ENCODE measurements at places on chromosomes 3 and 15. TPM values are rescaled to one million over a fixed set of nuclear protein-coding genes. Genes with fewer than 3 reads are reported as not detected.

DNA sequence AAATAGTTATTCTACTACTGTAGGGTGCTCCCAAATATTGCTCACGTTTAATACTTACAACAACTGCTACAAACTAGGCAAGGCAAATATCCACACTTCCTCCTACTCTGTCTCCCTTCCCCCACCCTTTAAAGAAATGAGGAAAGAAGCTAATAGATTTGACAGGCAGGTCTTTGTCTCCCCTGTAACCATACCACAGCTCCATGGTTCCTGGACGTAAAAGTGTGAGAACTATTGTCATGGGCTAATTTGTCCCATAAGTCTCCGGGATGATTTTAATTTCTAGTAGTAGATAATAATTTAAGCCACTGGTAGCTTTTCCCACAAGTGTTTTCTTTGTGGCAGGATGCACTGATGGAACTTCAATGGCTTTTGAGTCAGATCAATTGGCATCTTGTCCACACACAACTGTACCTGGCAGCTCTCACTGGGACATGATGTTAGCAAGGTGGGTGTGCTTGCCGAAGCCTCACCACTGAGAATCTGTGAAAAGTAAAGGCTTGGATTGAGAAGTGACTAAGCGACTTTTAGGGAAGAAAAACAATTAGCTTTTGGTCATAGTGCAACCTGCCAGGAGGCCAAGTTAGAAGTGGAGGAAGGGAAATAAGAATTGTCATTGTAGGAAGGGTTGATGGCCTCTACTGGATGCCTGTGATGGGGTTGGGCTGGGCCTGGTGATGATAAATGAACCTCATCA lies 1.4 kb upstream of the CPOX start:
- H3K4me3 ChIP-seq: no peak overlapping the region
- H3K36me3 ChIP-seq: peaks cover 10% of the 10 kb centered on the region
- DNase-seq: no peak
- H3K27ac ChIP-seq: no peak overlapping the region
- H3K27me3 ChIP-seq: no peaks in the 10 kb centered on the region
- peaks cover 4% of the 10 kb centered on the region for H3K4me1 ChIP-seq

- H3K4me3 ChIP-seq: no peak overlapping the region
- no peaks in the 10 kb centered on the region for H3K27me3 ChIP-seq
- no peak for DNase-seq
- no peaks in the 10 kb centered on the region for H3K4me1 ChIP-seq
These were observed 160.7 kb upstream of the COL8A1 start for GRCh38 chr3:99477650-99478049.

EPHB3 gene
- total RNA-seq: 2.9 TPM

GRCh38 chr15:89472785-89473256 lies 23.6 kb downstream of the RHCG start:
- no peak overlapping the region for H3K4me3 ChIP-seq
- peak; percentile 42 for DNase-seq
- H3K36me3 ChIP-seq: no peaks in the 10 kb centered on the region
- no peaks in the 10 kb centered on the region for H3K4me1 ChIP-seq
- H3K27me3 ChIP-seq: peaks cover 17% of the 10 kb centered on the region
- H3K27ac ChIP-seq: no peak overlapping the region

ITIH3 gene
- 8.9 TPM for total RNA-seq

REC114 gene
- total RNA-seq: not detected

GRCh38 chr15:35980719-35981118 lies 434.8 kb upstream of the DPH6 start:
- H3K27ac ChIP-seq: no peak overlapping the region
- H3K36me3 ChIP-seq: no peaks in the 10 kb centered on the region
- no peak overlapping the region for H3K4me3 ChIP-seq
- no peak for DNase-seq
- 0 out of 2 replicates have a peak, but pooled peaks cover 2% of the 10 kb centered on the region for H3K27me3 ChIP-seq
- H3K4me1 ChIP-seq: no peaks in the 10 kb centered on the region

COL8A1 gene
- 42.2 TPM for total RNA-seq

DNA sequence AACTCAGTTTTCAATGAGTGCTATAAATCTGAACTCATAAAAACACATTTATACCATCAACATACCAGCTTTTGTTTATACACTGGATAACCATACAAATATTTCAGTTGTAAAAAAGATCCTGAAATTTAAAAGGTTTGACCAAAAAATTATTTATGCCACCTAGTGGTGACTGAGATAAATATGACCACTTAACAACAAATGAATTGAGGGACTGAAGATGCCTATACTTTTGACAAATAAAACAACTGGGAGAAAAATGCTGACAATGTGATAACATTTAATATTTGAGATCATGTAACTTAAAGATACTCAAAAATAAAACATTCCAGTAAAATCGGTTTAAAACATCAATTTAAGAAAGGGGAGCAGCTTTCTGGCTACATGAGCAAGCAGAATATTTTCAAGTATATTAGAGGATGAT lies 30.4 kb downstream of the ATG3 start:
- no peaks in the 10 kb centered on the region for H3K27me3 ChIP-seq
- DNase-seq: no peak
- peaks cover 28% of the 10 kb centered on the region for H3K36me3 ChIP-seq
- no peak overlapping the region for H3K27ac ChIP-seq

GRCh38 chr15:92092289-92093105 lies 239.0 kb downstream of the SLCO3A1 start:
- H3K36me3 ChIP-seq: no peaks in the 10 kb centered on the region
- no peaks in the 10 kb centered on the region for H3K4me1 ChIP-seq
- H3K27me3 ChIP-seq: peaks cover 4% of the 10 kb centered on the region
- no peak overlapping the region for H3K4me3 ChIP-seq
- H3K27ac ChIP-seq: no peak overlapping the region

GRCh38 chr15:48520376-48521155 lies 124.9 kb downstream of the FBN1 start:
- no peaks in the 10 kb centered on the region for H3K27me3 ChIP-seq
- H3K4me1 ChIP-seq: no peaks in the 10 kb centered on the region
- H3K36me3 ChIP-seq: peaks cover 92% of the 10 kb centered on the region
- no peak for DNase-seq

GRCh38 chr3:57815036-57815435 lies 58.9 kb downstream of the SLMAP start:
- no peak for DNase-seq
- no peak overlapping the region for H3K4me3 ChIP-seq
- no peaks in the 10 kb centered on the region for H3K4me1 ChIP-seq
- H3K27ac ChIP-seq: no peak overlapping the region
- no peaks in the 10 kb centered on the region for H3K27me3 ChIP-seq

ITIH4 gene
- not detected for total RNA-seq

- no peak overlapping the region for H3K27ac ChIP-seq
- no peak overlapping the region for H3K4me3 ChIP-seq
- no peaks in the 10 kb centered on the region for H3K36me3 ChIP-seq
- peaks cover 6% of the 10 kb centered on the region for H3K27me3 ChIP-seq
These were observed 42.2 kb downstream of the SPSB4 start for GRCh38 chr3:141093397-141093796.

- DNase-seq: no peak
- no peaks in the 10 kb centered on the region for H3K4me1 ChIP-seq
- no peak overlapping the region for H3K27ac ChIP-seq
- H3K27me3 ChIP-seq: no peaks in the 10 kb centered on the region
- peaks cover 61% of the 10 kb centered on the region for H3K36me3 ChIP-seq
- no peak overlapping the region for H3K4me3 ChIP-seq
These were observed 14.3 kb downstream of the ANP32A start for GRCh38 chr15:68806220-68807060.

- H3K27me3 ChIP-seq: no peaks in the 10 kb centered on the region
- no peak overlapping the region for H3K4me3 ChIP-seq
- no peaks in the 10 kb centered on the region for H3K4me1 ChIP-seq
- no peaks in the 10 kb centered on the region for H3K36me3 ChIP-seq
These were observed 545.0 kb downstream of the ZPLD1 start for GRCh38 chr3:102979682-102980354.

GRCh38 chr3:8464668-8465067 lies 37.0 kb upstream of the LMCD1 start:
- no peaks in the 10 kb centered on the region for H3K4me1 ChIP-seq
- H3K4me3 ChIP-seq: no peak overlapping the region
- H3K27ac ChIP-seq: no peak overlapping the region
- no peaks in the 10 kb centered on the region for H3K36me3 ChIP-seq
- no peak for DNase-seq
- H3K27me3 ChIP-seq: no peaks in the 10 kb centered on the region

- DNase-seq: no peak
- H3K27me3 ChIP-seq: peaks cover 12% of the 10 kb centered on the region
- H3K36me3 ChIP-seq: no peaks in the 10 kb centered on the region
These were observed 94.3 kb downstream of the RYR3 start for GRCh38 chr15:33405096-33405495.

NR1I2 gene
- 0.08 TPM for total RNA-seq

GRCh38 chr3:147458995-147459704 lies 50.0 kb downstream of the ZIC1 start:
- no peaks in the 10 kb centered on the region for H3K27me3 ChIP-seq
- no peaks in the 10 kb centered on the region for H3K4me1 ChIP-seq
- H3K36me3 ChIP-seq: no peaks in the 10 kb centered on the region
- no peak overlapping the region for H3K27ac ChIP-seq

DNA sequence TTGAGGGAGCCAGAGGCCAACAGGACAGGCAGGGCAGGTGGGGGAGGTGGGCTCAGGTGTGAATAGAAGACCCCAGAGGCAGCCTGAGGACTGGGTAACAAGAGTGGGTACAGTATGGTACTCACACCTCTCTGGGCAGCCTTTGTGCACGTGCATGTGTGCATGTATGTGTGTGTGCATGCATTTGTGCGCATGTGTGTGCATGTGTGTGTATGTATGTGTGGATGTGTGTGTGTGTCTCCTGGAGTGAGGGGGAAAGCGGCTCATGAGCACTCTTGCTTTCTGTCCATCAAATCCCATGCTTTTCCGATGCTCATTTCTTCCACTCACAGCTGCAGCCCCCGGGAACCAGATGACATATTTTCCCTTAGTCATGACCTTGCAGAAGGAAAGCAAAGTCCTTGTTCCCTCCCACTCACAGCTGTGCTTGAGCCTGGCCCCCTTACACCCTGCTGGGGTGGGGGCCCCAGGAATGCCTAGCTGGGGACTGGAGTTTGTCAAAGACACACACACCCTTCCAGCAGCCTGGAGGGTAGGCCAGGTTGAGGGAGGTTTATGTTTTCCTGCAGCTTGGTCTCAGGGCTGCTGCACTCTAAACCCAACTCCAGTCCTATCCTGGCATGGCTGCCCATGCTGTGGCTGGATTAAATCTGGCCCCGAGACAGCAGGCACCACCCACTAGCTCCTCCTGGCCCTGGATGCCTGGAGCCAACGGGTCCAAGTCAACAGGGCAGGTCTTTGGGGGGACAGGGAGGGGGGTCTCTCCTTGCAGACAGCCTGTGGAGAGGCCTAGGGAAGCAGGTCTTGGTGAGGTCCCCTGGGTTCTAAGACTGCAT lies 22.5 kb downstream of the CCDC33 start:
- H3K27me3 ChIP-seq: peaks cover 62% of the 10 kb centered on the region
- H3K4me1 ChIP-seq: no peaks in the 10 kb centered on the region
- H3K36me3 ChIP-seq: no peaks in the 10 kb centered on the region
- H3K27ac ChIP-seq: no peak overlapping the region

DNA sequence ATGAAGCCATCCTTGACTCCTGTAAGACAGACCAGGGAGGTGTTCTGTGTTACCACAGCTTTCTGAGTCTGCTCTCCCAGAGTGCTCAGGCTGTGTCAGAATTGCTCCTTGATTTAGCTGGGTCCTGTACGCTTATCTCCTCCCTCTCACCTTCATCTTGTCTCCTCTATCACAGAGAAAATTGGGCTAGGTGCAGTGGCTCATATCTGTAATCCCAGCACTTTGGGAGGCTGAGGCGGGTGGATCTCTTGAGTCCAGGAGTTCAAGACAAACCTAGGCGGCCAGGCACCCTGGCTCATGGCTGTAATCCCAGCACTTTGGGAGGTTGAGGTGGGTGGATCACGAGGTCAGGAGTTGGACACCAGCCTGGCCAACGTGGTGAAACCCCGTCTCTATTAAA lies 5.9 kb downstream of the SCAMP5 start:
- H3K4me1 ChIP-seq: no peaks in the 10 kb centered on the region
- H3K4me3 ChIP-seq: no peak overlapping the region
- H3K27me3 ChIP-seq: peaks cover 4% of the 10 kb centered on the region
- DNase-seq: no peak
- H3K27ac ChIP-seq: no peak overlapping the region
- no peaks in the 10 kb centered on the region for H3K36me3 ChIP-seq

GRCh38 chr15:51126842-51127241 lies 32.1 kb upstream of the TNFAIP8L3 start:
- DNase-seq: no peak
- H3K4me1 ChIP-seq: peaks cover 3% of the 10 kb centered on the region
- no peak overlapping the region for H3K4me3 ChIP-seq
- no peaks in the 10 kb centered on the region for H3K27me3 ChIP-seq

POLR2M gene
- total RNA-seq: 497 TPM

GRCh38 chr3:37210230-37210629 lies 35.8 kb upstream of the LRRFIP2 start:
- H3K4me1 ChIP-seq: peaks cover 24% of the 10 kb centered on the region
- no peak overlapping the region for H3K4me3 ChIP-seq
- no peak for DNase-seq
- no peak overlapping the region for H3K27ac ChIP-seq

GRCh38 chr3:184479426-184480126 lies 82.0 kb upstream of the EPHB3 start:
- no peak for DNase-seq
- H3K4me3 ChIP-seq: no peak overlapping the region
- H3K36me3 ChIP-seq: no peaks in the 10 kb centered on the region
- no peak overlapping the region for H3K27ac ChIP-seq
- no peaks in the 10 kb centered on the region for H3K27me3 ChIP-seq

- H3K4me3 ChIP-seq: no peak overlapping the region
- no peaks in the 10 kb centered on the region for H3K27me3 ChIP-seq
- no peak for DNase-seq
- H3K4me1 ChIP-seq: peaks cover 4% of the 10 kb centered on the region
These were observed 10.3 kb downstream of the MAGI1 start for GRCh38 chr3:66028457-66028856.

DNA sequence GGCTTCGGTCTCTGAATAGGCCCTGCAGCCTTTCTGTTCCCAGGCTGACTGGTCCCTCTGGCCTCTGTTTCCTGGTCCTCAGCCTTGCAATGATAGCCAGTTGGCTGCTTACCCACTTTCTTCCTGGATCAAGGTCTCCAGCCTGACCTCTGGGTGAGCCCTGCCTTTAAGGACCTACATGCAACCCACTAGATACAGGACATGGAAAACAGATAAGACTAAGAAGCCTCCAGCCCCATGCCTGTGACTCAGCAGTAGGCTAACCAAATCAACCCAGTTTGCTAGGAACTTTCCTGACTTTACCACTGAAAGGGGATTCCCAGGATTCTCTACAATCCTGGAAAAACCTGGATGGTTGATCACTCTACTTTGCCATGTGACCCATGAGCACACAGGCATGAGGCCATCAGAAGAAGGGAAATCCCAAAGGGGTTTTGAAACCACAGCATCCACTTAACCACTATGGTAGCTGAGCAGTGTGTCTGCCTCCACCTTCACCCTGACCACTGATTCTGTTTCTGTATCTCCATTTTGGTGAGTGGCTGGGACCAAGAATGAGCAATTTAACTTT lies 188.1 kb downstream of the CHST2 start:
- H3K36me3 ChIP-seq: no peaks in the 10 kb centered on the region
- H3K4me1 ChIP-seq: peaks cover 4% of the 10 kb centered on the region
- DNase-seq: no peak

GRCh38 chr3:171967932-171968678 lies 71.3 kb upstream of the FNDC3B start:
- H3K27ac ChIP-seq: peak overlapping the region; percentile 85
- no peak overlapping the region for H3K4me3 ChIP-seq
- peaks cover 29% of the 10 kb centered on the region for H3K4me1 ChIP-seq
- DNase-seq: peak; percentile 31
- no peaks in the 10 kb centered on the region for H3K27me3 ChIP-seq
- no peaks in the 10 kb centered on the region for H3K36me3 ChIP-seq

KBTBD13 gene
- total RNA-seq: not detected

Data from SJSA1 (cell line).